Pulmonary artery endothelial cell (primary cell): ENCODE measurements at places on chromosomes 1 and 21. TPM values are rescaled to one million over a fixed set of nuclear protein-coding genes. Genes with fewer than 3 reads are reported as not detected.

The AKR7A3 gene
- total RNA-seq = 0.11 and 0.33 TPM in 2 replicates

The ALPL gene
- 0.13 TPM in 1 of 2 replicates, not detected in the other for total RNA-seq

The CNN3 gene
- 334 and 463 TPM in 2 replicates for total RNA-seq

The TRIM67 gene
- total RNA-seq = not detected in 2 replicates

The SMIM1 gene
- 0.74 and 1.6 TPM in 2 replicates for total RNA-seq

The FMO5 gene
- 0.53 and 0.73 TPM in 2 replicates for total RNA-seq

The CA14 gene
- total RNA-seq = not detected in 2 replicates

The LCE1B gene
- total RNA-seq = not detected in 2 replicates

The OXCT2 gene
- total RNA-seq = 1.4 and 8.6 TPM in 2 replicates

The SHE gene
- 60.6 and 84.6 TPM in 2 replicates for total RNA-seq

The PFKFB2 gene
- total RNA-seq = 1.1 and 1.8 TPM in 2 replicates

The TTC39A gene
- total RNA-seq = 1.1 and 1.2 TPM in 2 replicates

The NR1I3 gene
- total RNA-seq = not detected in 2 replicates
